ENCODE measurements at places on chromosomes 3 and 15.

GRCh38 chr15:68536331-68537095 is 42.3 kb upstream of the CORO2B start:
- no peak for DNase-seq

DNA sequence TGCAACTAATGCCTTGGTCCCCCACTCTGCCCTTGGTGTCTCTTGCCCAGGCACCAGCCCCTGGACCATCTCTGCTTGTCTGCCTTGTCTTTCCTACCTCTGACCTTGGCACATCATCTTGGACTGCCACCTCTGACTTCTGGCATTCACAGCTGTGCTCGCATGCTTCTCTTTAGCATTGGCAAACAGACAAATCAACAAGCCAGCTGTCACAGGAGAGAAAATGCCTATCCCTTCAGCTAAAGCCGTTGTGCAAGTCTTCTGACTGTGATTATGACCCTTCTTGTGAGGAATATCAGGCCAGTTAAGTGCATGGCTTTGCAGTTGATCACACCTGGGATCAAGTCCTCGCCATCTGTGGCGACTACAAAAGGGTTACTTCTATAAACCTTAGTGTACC is 84.6 kb downstream of the PRICKLE2 start:
- DNase-seq: peak; percentile 12

- no peak for DNase-seq
Observed at GRCh38 chr3:100600181-100601042, 9.0 kb upstream of the ADGRG7 start.

DNA sequence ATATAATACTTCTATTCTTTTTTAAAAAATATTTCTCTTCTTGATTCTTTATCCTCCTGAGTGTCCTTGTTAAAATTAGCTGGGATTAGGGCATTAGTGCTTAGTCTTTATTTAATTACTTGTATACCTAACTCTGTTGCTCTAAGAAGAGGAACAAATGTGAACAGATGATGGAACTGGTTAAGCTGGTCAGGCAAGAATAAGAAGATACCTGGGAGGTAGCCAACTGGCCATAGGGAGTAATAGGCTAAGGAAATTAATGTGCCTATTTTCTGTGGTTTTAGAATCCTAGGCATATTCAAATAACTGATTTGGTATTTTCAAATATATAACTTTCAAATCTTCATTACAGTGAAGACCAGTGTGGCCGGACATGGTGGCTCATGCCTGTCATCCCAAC is 54.4 kb downstream of the EIF3J start:
- DNase-seq: no peak

GRCh38 chr15:69537901-69538300 is 85.3 kb downstream of the RPLP1 start:
- peak; percentile 10 for DNase-seq

GRCh38 chr3:196793246-196793645 is 53.6 kb downstream of the PAK2 start:
- DNase-seq: no peak

- DNase-seq: no peak
Observed at GRCh38 chr3:45566196-45566595, 28.4 kb upstream of the LIMD1 start.
